ENCODE measurements at places on chromosomes 12 and 14.

DNA sequence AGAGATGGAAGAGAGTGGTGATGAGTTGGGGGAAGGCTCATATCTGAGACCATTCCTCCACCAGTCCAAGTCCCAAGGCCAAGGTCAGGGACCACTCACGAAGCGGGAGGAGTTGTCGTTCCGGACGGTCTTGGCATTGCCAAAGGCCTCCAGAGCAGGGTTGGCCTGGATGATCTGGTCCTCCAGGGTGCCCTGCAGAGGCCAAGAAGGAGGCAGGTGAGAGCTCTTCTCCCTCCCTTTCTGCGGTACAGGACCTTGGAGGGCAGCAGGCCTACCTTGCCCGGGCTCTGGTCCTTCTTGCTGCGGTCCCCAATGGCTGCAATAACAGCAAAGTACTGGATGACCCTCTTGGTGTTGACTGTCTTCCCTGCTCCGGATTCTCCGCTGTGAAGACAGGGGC is 4.0 kb downstream of the MYH7 start:
- DNase-seq, result no peak

DNA sequence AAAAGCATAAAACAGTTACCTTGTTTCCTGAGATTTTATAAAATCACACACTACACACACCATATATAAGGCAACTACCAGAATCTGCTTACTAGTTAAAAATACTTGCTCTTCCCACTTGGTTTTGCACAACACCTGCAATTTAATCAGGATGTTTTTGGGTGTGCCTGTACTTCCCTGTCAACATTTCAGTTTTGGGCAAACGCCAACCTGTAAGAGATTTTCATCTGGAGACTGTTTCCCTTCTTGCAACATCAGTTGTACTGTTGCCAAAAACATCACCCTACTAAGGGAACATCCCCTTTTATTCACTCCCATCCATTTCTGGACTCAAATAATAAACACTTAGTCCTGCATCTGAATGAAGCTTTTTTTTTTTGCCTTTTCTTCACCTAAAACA is 172.3 kb downstream of the DUSP6 start:
- DNase-seq, result no peak

- no peak for DNase-seq
These were observed 110.4 kb upstream of the CPSF6 start for GRCh38 chr12:69129017-69129416.

DNA sequence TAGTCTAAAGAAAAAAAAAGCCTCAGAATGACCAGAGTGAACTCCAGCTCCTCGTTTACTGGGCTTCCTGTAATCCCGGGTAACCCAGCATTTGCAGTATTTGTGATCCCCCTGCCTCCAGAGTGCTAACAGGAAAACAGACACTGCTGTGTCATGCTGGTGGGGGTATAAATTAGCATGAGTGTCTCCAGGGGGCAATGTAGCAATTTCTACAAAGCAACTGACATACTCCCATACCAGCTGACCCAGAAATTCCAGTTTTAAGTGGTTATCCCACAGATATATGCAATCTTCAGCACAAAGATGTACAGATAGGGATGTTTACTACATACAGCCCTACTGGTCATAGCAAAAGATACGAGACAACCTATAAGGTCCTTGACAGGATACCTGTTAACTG is 18.8 kb downstream of the TTC7B start:
- DNase-seq, result no peak
